ENCODE measurements at places on chromosomes 5 and 9.

DNA sequence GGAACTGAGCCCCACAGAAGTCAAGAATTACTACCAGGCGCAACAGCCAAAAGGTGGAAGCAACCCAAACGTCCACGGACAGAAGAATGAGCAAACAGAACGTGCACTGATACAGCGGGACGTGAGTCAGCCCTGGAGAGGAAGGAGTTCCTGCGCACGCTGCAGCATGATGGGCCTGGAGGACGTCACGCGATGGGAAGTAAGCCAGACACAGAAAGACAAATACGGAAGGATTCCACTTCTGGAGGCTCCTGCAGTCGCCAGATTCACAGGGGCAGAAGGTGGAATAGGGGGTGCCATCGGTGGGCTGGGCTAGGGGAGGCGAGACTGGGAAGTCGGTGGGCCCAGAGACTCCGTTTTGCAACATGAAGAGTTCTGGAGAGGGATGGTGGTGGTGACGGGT, 80.3 kb upstream of the PHYKPL start:
- no peak for DNase-seq

- no peak for DNase-seq
Measured at GRCh38 chr5:78754655-78755054, 106.1 kb upstream of the LHFPL2 start.

- DNase-seq: no peak
Measured at GRCh38 chr9:33101104-33101951, 24.9 kb upstream of the SMU1 start.

GRCh38 chr9:23254404-23255184, 571.4 kb downstream of the ELAVL2 start:
- peak; percentile 8 for DNase-seq

DNA sequence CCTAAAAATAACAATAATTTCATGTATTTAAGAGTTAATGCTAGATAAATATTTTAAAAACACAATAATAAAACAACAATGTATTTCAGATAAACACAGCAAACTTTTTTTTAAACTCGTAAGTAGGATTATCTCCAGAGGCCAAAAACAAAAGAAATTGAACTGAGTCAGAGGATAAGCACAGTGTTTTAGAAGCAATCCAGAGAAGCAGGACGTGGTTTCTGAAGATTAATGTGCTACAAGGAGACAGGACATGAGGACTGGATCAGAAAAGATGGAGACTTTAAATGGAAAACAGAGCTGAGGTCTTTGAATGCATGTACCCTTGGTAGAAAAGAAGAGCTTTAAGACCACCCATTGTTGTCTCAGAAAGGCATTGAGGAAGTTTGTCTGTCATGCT, 491.2 kb upstream of the TLE4 start:
- no peak for DNase-seq

- no peak for DNase-seq
Measured at GRCh38 chr5:151569132-151570046, 21.7 kb downstream of the FAT2 start.

DNA sequence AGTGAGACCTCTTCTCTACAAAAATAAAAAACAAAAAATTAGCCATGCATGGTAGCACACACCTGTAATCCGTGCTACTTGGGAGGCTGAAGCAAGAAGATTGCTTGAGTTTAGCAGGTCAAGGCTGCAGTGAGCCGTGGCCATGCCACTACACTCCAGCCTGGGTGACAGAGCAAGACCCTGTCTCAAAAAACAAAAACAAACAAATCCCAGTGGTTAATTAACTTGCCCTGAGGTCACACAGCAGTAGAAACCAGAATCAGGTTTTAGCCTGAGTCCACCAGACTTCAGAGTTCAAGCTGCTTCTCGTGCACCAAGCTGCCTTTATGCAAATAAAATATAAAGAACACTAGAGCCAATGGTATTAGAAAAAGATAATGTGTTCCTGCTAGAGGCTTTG, 169.7 kb downstream of the GOLPH3 start:
- no peak for DNase-seq

GRCh38 chr5:142736247-142736632, 33.9 kb upstream of the ARHGAP26 start:
- DNase-seq: no peak

DNA sequence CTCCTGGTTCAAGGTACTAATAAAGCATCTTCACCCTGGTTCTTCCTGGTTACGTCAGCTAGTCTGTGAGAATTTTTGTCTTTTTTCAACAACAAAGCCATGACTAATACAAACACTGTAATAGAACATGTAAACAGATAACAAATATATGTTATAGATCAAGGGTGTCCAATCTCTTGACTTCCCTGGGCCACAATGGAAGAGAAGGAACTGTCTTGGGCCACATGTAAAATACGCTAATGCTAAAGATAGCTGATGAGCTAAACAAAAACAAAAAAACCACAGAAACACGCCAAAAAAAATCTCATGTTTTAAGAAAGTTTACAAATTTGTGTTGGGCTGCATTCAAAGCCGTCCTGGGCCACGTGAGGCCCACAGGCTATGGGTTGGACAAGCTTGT, 124.5 kb upstream of the GNA14 start:
- no peak for DNase-seq

GRCh38 chr5:24566933-24567332, 77.8 kb downstream of the CDH10 start:
- no peak for DNase-seq

DNA sequence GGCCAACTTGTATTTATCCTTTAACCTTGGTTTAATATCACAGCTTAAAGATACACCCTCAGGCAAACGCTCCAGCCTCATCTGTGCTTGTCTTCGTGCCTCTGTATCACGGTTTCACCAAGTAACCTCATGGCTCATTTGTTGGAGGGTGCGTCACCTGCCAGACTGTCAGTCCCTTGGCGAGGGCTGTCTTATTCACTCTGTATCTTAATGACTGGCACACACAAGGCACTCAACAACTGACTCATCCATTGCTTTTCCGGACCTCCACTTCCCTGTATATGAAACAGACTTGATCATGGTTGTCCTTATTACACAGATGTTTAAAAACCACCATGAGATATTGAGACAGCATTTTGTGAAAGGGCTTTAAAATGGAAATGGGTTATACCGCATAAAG, 28.0 kb downstream of the LCP2 start:
- no peak for DNase-seq

DNA sequence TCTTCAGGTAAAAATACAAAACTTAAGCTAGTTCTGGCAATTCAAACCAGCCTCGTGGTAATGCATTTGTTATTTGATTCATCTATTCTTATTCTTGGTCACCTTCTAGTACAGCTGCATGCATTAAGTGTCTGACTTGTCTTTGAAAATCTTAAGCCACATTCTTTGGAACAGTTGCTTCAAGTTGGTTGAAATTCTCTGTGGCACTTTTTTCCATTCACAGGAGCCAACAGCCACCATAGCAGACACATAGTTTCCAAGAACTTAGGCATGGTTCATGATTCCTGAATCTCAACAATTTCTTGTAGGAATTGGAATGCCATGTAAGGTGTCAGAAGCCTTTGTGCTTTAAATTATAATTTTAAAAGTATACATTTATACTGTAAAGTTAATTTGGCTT, 47.4 kb upstream of the MEF2C start:
- DNase-seq: no peak

GRCh38 chr5:54909911-54910870, 75.2 kb downstream of the ESM1 start:
- DNase-seq: no peak

DNA sequence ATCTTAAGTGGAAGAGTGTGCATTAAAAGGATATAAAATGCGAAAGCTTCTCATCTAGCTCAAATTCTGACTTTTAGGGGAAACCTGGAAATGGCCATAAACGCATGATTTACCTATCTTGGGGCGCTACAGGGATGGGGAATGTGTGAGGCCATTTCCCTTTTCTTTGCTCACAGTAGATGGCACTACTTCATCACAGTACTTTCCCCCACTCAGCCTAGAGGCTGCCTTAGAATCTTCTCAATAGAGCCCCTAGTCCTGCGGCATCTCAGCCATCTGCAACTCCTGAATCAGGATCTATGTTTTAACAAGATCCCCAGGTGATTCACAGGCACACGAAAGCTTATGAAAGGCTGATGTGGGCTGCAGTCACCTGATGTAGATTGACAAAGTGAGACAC, 110.8 kb downstream of the LHFPL2 start:
- peak; percentile 78 for DNase-seq

- DNase-seq: no peak
Measured at GRCh38 chr9:87071473-87071872, 124.2 kb upstream of the GAS1 start.

DNA sequence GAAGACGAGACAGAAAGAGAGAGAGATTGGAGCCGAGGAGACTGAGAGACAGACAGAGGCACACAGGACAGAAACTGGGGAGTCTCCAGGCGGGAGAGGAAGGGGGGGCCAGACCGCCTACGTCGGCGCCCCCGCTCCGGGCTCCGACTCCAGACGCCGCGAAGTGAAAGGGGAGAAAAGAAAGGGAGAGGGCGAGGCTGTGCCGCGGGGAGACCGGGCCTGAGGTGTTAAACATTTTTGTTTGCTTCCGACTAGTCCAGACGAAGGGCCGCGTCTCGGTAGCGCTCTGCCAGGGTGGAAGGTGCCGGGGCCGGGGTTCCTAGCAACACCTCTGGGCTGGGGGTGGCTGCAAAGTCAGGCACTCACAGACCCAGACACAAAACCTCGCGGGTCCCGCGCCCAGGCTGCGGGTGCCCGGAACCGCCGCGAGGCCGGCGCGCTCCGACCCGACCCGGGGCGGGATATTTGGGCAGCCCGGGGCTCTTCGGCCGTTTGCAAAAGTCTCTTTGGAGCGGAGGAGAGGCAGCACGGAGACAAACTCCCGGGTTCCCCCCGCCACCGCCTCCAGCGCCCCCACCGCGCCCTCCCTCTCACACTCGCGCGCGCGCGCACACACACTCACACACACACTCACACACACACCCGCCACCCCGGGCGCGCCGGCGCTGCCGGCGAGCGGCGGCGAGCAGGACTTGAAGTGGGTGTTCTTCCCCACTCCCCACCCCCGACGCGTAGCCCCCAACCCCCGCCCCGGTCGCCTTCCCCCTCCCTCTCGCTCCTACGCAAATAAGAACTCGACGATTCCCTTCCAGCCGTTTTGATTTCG, 626 bp upstream of the FST start:
- DNase-seq: peak; percentile 82

GRCh38 chr5:131375351-131375750, 111.5 kb downstream of the CDC42SE2 start:
- no peak for DNase-seq

DNA sequence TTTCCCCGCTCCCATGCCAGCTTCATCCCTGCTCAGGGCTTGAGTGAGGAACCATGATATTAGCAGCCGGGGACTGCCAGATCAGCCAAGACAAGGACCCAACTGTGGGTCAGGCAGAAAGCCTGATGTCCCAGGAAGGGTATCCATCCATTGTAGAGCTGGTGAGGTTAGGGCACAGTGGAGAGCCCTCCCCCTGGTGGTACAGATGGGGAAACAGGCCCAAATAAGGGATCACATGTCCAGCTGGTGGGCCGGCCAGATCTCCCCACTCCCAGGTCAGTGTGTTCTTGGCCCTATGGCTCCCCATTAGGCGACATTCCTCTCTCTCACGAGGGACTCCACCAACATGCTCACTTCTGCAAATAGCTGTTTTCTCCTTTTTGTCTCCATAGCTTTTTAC, 9.0 kb downstream of the CDX1 start:
- DNase-seq: peak; percentile 94

GRCh38 chr5:60261732-60262131, 368.2 kb upstream of the PDE4D start:
- DNase-seq: no peak

DNA sequence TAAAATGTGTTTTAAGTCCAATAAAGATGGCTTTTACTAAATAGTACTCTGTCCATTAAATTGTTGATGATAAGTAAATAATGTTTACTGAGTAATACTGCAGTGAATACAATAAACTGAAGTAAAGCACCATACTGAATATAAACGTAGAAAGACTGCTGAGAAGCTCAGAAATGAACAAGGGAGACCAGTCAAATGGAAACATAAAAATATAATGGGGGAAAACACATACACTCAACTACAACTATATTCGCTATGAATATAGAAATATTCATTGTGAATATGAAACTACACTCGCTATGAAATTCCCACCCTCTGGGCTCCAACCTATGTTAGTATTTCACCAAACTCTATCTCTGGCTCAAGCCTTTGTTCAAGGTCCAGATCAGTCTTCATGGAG, 41.9 kb upstream of the UBQLN1 start:
- DNase-seq: no peak

DNA sequence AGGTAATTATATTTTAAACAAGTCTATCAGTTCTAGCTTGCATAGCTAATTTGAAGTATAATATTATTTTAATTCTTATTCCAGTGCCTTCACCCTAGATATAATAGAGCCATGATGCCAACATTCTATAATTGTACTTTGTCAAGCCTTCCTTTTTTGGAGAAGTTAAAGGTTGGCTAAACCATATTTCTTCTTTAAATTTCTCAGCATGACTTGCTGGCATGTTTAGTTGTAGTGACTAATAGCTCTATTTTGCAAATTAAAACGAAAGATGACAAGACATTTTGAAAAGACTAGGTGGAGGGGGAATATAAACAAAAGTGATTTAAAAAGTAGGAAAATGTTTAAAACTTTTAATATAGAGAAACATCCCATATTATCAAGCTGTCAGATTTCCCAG, 400.7 kb downstream of the PSAT1 start:
- DNase-seq: no peak

- DNase-seq: no peak
Measured at GRCh38 chr5:28751396-28751795, 1713.0 kb upstream of the CDH9 start.

DNA sequence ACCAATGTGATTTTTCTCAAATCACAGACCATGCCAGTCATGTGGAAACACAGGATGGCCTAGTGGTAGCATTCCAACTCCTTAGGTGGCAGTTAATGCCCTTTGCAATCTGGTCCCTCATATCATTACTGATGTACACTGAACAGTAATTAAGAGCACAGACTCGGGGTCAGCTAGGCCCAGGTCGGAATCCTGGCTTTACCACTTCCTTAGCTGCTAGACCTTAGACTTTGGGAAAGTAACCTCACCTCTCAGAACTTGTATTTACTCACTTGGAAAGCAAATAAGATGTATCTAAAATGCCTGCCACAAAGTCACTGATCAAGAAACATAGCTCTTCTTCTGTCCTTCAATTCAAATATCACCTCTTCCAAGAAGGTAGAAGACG, 112.8 kb downstream of the MAPKAP1 start:
- no peak for DNase-seq

DNA sequence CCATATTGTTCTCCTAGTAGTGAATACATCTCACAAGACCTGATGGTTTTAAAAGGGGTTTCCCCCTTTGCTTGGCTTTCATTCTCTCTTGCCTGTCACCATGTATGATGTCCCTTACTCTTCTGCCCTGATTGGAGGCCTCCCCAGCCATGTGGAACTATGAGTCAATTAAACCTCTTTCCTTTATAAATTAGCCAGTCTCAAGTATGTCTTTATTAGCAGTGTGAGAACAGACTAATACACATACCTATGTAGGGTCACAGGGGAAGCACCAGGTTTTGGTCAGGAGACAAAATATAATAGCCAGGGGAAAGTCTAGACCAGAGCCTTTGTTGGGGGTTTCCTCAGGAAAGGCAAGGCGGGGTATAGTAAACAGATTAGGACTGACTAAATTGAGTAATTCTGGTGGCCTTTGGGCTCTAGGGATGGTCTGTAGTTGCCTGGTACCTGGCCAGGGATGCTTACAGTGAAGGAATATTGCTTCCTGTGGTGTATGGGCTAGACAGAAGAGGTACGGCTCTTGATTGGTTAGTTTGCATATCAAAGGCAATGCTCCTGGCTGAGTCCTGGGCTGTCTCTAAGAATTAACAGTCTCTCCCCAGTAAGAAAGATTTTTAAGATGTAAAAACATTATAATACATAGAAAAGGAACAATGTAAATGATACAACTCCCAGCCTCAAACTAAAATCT, 254.5 kb downstream of the ELAVL2 start:
- peak; percentile 9 for DNase-seq

All from H7 (cell line).